ENCODE measurements at places on chromosomes 7 and 10. TPM values are rescaled to one million over a fixed set of nuclear protein-coding genes. Genes with fewer than 3 reads are reported as not detected.

PILRA gene
- total RNA-seq = 3.6 TPM

DNA sequence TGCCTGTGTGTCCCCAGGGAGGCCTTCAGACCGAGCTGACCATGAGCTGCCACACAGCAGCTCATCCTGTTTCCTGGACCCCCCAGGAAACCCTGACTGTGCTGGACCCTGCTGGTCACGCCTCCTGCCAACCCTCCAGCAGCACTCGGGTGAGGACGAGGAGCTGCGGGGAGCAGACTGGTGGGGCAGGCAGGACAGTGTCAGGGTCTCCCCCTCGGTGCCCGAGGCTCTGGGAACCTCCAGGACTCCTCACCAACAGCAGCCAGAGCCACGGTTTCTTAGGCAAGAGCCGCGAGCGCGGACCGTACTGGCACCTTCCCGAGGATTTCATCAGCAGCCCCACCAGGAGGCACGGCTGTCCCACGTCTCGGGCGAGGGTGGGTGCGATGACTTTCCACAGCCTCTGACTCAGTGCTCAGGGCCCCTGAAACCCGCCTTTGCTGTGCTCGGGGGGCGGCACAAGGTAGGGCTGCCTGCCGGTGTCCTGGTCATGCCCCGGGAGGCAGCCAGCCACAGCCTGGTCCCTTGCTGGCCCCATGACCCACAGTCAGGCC, 186.9 kb downstream of the ELFN1 start:
- peak; percentile 36 for DNase-seq

GRCh38 chr7:133429371-133429770, 176.5 kb downstream of the EXOC4 start:
- DNase-seq = no peak

GRCh38 chr7:44244282-44244681, 43.5 kb downstream of the YKT6 start:
- DNase-seq = no peak

UNCX gene
- total RNA-seq = not detected

- no peak for DNase-seq
Measured at GRCh38 chr10:12807096-12807755, 194.3 kb downstream of the CCDC3 start.

GRCh38 chr10:128411643-128412042, 285.4 kb upstream of the MKI67 start:
- no peak for DNase-seq

MXI1 gene
- 75.2 TPM for total RNA-seq

BLNK gene
- total RNA-seq = 0.73 TPM

- no peak for DNase-seq
Measured at GRCh38 chr10:94016727-94017714, 23.3 kb downstream of the PLCE1 start.

GRCh38 chr10:4006051-4006450, 221.0 kb upstream of the KLF6 start:
- peak; percentile 54 for DNase-seq

IFIT2 gene
- total RNA-seq = 4.3 TPM

DNA sequence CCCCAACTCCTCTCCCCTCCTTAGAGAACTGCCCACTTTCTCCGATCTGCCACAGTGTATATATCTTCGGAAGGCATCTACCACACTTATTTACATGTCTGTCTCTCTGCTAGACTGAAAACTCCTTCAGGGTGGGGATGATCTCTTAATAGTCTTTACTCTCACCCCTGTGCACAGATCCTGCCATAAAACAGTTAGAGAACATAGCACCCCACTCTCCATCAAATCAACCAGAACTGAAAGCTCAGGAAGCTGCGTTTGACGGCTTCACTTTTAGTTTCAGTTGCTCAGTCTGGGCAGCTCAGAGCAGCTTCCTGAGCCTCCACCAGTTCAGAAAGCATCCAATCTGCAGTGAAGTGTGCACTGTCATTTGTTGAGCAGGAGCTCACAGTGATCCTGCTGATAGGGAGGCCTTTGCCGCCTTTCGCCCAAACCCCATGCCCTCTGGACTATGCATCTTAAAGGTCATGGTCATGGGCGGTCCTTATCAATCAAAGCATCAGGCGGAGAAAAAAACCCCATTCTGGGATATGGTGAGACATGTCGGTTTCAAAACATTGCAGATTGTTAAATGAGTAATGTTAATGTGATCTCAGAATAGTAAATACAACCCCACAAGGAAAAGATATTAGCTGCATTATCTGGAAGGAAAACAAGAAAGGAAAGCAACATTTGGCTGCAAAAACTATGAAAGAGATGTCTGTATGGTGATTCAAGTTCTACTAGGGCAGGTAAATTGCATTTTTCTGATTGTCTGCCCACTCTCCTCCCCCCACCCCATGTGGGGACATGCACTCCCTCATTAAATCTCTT, 167.1 kb upstream of the ADO start:
- no peak for DNase-seq

DNA sequence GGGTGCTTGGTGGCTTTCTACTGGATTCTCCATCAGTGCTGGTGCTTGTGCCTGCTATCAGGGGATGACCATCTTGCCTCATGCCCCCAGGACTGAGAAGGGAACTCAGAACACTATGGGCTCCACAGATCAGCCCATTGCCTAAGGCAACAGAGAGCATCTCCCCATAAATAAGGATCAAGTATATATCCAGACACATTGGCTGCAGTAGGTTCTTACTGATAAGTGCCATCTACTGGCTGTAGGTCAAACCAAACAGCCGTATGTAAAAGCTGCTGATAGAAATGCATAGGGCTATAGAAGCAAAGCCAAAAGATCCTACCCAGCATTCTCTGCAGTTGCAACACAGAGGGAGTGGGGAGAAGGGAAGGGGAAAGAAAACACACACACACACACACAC, 153.7 kb downstream of the CDK14 start:
- no peak for DNase-seq

DNA sequence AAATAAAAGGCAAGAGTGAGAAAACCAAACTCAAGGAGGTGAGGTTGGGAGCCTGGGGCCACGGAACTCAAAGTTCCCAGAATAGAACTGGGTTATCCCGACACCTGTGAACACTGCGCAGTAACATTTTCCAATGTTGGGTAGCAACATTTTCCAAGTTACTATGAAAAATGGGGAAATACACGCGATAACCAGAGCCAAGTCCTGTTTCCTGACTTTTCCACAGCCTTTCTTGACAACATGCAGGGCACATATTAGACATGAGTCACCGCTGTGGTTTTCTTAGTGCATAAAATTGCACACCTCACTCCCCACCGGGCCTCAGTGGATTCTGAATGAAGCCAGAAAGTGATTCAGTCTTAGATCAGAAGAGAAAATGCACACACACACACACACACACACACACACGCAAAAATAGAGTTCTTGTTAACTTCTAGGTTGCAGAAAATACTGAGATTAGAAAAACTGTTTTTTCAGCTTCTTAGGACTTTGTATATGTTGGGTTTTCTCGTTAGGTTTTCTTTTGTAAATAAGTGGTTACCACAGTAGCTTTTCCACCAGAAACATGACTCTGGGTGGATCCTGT, 70.0 kb downstream of the CAMK1D start:
- no peak for DNase-seq

DNA sequence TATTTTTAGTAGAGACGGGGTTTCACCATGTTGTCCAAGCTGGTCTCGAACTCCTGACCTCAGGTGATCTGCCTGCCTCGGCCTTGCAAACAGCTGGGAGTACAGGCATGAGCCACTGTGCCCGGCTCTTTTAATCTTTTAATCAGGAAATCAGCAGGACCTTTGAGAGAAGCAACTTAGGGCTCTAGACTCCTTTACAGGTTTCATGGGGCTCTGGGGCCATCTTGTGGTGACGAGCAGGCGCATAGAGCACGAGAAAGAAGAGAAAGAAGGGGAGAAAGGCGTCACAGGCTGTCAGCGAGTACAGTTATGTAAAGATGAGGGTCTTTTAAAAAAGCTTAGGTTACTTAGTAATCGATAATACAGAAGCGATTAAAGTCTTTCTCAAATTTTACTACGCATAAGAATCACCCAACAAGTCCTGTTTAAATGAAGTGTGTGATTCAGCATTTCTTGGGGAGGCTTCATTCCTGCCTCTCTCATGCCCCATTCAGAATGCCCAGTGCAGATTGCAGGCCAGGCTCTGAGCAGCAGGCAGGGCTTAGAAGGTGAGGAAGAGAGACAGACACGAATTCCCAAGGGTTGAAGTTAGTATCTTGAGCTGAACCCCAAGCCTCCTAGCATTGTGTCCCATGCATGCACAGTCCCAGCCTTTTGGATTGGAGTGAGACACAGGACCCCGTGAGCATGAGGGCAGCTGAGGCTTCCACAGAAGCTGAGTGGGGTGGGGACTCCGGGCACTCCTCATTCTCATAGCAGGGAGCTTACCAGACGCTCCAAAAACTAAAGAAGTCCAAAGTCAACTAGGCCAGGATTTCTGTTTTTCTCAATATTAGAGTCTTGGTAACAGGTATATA, 23.6 kb upstream of the PFKP start:
- DNase-seq = peak; percentile 75

CCDC6 gene
- 15.0 TPM for total RNA-seq

DNA sequence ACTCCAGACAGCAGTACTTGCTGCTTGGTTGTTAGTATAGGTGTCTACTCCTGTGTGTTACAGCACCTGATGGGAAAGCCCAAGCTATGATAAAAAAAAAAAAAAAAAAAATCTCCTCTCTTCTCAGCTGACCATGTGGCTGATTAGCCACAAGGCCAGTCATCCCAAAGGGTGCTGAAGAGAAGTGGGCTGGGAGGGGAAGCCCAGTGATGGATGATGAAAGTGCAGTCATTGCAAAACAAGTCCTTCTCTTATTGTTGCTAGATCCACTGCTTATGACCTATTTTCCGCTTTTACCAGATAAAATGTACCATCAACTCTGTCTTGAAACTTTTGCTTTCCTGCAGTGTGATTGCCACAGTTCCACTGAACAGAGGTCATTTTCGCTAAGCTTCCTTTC, 1092.5 kb upstream of the C7orf33 start:
- no peak for DNase-seq

DNA sequence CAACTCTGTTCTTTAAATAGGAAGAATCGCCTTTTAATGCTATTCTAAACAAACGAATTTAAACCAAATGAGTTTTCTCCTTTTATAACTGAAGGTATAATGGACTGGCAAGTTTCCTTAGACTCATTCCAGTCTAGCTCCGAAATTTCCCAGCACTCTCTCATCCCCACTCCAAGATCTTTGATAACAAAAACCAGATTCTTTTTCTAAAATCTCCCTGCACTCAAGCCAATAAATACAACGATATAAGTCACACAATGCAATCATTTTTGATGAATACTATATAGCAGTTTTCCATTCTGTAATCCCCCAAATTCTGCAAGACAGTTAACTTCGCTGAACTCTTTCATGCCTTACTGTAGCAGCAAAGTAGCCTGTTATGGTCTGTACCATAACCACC, 1.9 kb downstream of the OGA start:
- no peak for DNase-seq

DNA sequence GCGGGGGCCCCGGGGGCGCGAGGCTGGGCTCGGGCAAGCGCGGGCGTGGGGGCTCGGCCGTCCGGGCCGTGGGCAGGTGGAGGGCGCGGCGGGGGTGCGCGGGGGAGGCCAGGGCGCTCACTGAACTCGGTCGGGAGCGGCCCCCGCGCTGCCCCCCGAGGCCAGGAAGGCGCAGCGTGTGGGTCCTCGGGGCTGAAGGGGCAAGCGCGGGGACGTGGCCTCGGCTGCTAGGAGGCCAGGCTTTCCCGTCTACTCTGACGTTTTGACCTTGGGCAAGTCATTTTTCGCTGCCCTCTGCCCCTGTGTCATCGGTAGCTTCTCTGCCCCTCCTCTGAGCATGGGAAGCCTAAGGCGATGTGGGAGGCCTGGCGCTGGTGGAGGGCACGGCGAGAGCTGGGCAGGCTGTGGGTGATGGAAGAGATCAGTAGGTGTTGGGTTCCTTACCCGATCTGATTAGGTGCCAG, 441 bp downstream of the FBH1 start:
- no peak for DNase-seq

NRAP gene
- 754 TPM for total RNA-seq

GRCh38 chr7:105711726-105712402, 130.6 kb upstream of the EFCAB10 start:
- no peak for DNase-seq

Data from Right ventricle myocardium superior (tissue), 1 donor.